Activated CD8-positive, alpha-beta T cell treated with anti-CD3 and anti-CD28 coated beads for 36 hours (primary cell): ENCODE measurements at places on chromosomes 11 and 22. TPM values are rescaled to one million over a fixed set of nuclear protein-coding genes. Genes with fewer than 3 reads are reported as not detected.

Gene CNIH2
- 0.96 TPM for total RNA-seq

Gene RIMBP3B
- total RNA-seq, result 0.29 TPM

Gene PLEKHB1
- 8.6 TPM for total RNA-seq

Gene CCDC87
- total RNA-seq, result 0.14 TPM

Gene DSCAML1
- 0.29 TPM for total RNA-seq

Gene SCGB1A1
- total RNA-seq, result not detected

Gene OR52H1
- not detected for total RNA-seq

Gene RIC8A
- 108 TPM for total RNA-seq

Gene NOX4
- total RNA-seq, result not detected

Gene PKNOX2
- total RNA-seq, result not detected

Gene ENDOD1
- 13.0 TPM for total RNA-seq

Gene SMC1B
- 1.8 TPM for total RNA-seq

Gene PTPN5
- total RNA-seq, result not detected

Gene PGGHG
- 308 TPM for total RNA-seq

Gene GLYATL1
- not detected for total RNA-seq

Gene OR8D4
- not detected for total RNA-seq

- DNase-seq, result no peak
Observed at GRCh38 chr11:88292171-88292843, 45.2 kb downstream of the CTSC start.

GRCh38 chr11:15127341-15127740, 12.6 kb downstream of the INSC start:
- DNase-seq, result no peak

DNA sequence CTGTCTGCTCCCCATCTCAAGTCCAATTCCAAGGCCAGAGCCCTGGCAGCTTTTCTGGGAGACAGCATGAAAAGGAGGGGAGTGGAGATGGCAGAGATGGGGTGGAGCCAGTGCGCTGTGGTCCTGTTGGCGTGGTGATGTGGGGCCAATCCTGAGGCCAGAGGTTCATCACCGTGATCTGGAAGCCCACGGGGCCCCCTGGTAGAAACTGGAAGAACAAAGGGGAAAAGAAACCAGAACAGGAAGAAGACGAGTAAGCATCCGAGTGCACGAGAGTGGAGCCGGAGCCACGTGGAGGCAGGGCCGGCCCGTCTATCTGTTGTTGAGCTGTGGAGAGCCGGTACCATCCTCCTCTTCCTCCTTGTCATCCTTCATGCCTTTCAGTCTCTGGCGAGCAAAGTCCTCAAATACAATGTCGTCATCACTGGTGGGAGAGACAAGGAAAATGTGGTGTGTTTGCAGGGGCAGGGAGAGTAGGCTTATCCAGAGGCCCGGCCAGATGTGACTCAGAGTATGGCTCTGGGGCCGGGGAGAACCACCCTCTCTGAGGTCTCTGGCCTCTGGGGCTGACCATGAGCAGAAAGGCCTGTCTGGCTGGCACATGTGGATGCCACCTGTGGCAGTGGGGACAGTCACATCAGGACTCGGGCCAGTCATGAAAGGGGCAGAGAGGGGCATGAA, 25.4 kb downstream of the TPBGL start:
- no peak for DNase-seq

DNA sequence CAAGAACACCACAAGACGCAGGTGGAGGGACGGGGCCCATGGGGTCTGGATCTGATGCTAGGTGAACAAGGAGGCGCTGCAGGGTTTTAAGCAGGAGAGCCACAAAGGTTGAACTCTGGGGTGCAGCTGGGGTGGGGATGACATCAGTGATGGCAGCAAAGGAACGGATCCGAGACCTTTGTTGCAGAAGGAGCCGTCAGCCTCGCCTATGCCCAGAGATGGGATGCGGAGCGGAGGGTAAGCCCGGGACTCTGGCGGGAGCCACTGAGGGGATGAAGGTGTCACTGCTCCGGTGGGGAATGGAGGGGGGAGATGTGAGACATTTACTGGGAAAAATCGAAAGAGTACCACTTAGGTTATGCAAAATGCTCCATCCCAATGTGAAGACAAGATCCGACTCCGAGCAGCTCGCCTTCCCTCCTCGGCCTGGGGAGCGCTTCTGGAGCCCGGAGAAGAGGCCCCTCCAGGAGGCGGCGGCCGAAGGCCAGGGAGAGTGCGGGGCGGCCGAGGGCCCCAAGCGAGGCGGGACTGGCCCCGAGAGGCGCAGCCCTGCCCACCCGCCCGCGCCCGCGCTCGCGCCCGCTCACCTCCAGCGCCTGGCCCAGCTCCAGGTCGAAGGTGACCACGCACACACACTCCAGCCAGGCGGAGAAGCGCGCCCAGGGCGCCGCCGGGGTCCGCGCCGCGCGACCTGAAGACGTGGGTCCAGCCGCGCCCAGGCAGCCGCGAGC, 422 bp downstream of the DENND6B start:
- no peak for DNase-seq

- peak; percentile 7 for DNase-seq
Observed at GRCh38 chr11:13440100-13440855, 22.7 kb downstream of the BTBD10 start.

DNA sequence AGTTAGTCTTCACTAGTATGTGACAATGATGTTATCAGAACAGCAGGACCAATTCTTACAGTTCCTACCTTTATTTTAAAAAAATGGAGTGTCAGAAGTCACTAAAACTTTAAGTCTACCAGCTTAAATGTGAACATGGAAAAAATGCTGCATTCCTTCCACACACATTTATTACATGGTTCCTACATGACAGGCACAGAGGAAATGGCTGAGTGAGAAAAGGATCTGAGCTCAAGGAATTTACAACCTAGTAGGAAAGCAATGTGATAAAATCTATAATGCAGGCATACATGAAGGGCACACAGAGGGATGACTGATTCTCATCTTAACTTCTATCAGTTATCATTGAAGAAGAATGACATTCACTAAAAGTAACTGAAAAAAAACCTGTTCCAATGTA, 23.0 kb downstream of the CLDN25 start:
- DNase-seq, result no peak

DNA sequence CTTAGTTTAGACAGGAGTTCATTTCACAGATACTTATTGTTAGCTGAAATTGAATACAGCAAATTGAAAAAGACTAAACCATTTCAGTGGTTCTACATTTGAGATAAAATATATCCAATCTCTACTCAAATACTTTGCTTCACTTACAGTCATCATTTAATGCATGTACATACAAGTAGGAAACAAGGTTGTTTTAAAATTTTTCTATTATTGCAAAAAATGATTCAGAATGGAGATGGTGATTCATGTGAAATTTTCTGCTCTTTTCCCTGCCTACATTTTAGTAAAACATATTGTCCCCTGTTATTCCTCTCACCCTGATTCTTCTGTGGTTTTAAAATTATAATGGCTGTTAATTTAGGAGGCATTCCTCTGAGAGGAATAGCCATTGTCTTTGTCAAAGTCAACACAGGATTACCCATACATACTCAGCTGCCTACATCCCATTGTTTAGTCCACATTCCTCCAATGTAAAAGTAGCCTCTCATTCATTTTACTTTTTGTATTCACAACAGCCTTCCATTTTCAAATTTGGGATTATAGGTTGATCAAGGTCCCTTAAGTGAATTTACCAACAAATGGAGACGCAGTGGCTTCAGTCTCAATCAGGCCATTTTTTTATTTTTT, 60.1 kb downstream of the TRPC6 start:
- no peak for DNase-seq

GRCh38 chr11:22668005-22668796, 1.8 kb downstream of the GAS2 start:
- no peak for DNase-seq

DNA sequence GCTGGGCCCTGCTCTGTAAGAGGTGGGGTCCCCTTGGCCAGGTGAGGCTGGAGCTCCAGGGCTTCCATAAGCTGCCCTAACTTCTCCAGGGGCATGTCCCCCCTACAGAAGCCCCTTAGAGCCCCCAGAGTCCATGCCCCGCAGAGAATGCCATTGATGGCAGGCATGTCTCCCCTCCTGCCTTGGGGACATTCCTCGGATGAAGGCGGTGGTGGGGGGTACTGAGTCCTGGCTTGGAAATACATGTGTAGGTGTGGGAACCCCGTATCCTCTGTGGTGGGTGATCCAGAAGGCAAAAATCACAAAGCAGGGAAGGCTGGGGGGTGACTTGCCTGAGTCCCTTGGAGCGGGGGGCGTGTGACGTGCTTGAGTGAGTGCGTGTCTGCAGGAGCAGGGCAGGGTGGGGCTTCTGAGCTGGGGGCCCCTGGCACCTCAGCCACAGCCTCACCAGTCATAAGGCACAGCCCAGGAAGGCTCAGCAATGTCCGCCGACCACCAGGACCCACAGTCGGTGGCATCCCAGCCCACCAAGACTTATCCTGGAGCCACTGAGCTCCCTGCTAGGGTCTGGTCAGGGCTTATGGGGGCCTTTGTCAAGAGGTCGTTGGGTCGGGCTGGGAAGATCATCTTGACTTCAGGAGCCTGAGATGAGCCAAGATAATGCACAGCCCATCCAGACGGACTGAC, 69.8 kb upstream of the KCNQ1OT1 start:
- no peak for DNase-seq

GRCh38 chr11:75718419-75719339, 1.0 kb downstream of the MOGAT2 start:
- no peak for DNase-seq

- no peak for DNase-seq
Observed at GRCh38 chr11:76267556-76267955, 61.3 kb upstream of the WNT11 start.

GRCh38 chr22:39144101-39144767, 8.2 kb downstream of the CBX7 start:
- DNase-seq, result peak; percentile 66

DNA sequence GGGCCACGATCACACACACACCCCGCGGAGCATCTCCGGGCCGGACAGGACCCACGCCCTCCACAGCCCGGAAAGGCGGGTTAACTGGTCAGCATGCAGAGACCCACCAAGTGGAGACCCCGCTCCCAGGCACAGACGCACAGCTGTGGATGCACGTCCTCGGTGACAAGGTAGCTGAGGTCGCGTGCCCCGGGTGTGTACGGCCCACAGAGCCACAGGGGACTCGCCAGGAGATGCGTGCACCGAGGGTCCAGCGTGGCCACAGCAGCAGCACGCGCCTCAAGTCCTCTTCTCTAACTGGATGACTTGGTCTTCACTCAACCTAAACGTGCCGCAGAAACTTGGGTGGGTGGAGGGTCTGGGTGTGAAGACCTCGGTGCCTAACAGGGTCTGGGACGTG, 5.5 kb downstream of the H19 start:
- DNase-seq, result no peak

- no peak for DNase-seq
Observed at GRCh38 chr22:32775957-32776356, 25.5 kb upstream of the TIMP3 start.

- peak; percentile 61 for DNase-seq
Observed at GRCh38 chr11:96012086-96012824, 88.3 kb upstream of the MTMR2 start.

- no peak for DNase-seq
Observed at GRCh38 chr22:42959576-42960509, 55.1 kb downstream of the PACSIN2 start.

DNA sequence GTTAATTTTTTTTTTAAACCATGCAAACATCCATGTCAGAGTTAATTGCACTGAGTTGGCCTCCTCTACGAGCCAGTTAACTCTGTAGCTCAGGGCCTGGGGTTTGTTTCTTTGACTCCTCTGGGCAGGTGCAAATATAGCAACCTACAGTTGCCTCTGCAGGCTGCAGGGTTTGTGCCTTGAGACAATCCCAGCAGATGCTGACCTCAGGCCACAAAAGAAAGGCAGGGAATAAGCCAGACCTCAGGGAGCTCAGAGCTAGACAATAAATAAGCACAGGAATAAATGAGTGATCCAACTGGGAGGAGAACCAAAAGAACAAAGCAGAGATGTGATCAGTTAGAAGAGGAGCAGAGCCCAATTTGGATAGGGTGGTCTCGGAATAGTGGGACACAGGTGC, 390.8 kb downstream of the SHANK2 start:
- DNase-seq, result no peak

DNA sequence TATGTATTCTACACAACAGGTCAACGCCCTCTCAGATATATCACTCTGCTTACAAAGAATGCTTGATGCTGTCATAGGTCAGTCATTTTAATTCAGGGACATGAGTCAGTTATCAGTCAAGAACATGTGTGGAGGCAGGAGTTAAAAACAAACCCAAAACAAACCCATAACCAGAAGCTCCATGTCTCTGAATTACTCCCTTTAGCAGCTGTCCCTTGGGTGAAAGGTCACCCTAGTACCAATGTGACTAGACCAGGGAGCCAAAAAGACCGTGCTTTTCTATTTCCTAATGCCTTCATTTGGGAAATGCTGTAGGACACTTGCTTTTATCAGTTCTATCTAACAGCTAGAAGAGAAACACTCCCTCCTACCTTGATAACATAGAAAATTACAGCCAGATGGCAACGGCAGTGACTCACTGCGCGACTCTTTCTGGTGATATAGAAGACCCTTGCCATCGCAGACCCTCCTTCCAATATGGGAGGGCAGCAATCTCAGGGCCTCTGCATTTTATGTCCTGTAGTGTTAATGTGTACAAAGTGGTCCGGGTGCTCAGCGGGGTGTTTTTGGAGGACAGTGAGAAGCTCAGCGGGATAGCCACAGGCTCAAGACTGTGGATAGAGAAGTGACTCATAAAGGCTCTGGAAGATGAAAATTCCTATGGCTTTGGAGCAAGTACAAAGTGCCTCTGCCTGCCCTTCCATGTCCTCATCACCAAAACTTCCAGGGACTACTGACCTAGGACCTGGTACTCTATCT, 24.8 kb downstream of the APOL5 start:
- no peak for DNase-seq

GRCh38 chr11:95132956-95133355, 43.3 kb downstream of the ENDOD1 start:
- no peak for DNase-seq

DNA sequence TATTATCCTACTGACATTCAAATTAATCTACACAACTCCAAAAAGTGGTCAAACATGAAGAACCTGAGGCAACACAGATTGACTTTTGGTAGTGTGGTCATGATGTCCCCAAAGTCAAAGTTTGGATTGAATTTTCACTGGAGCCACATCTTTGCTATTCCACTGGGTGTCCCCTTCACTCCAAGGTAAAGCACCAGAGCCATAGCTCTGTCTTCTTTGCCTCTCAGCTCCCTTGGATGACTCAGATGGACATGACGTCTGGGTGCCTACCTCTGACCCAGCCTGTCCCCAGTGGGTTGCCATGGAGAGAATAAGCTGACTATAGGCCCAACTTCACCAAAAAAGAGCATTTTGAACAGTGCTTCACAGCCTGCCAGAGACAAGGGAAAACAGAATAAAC, 57.4 kb upstream of the ARHGAP42 start:
- DNase-seq, result no peak

GRCh38 chr22:28506150-28506535, 173.5 kb downstream of the TTC28 start:
- no peak for DNase-seq

DNA sequence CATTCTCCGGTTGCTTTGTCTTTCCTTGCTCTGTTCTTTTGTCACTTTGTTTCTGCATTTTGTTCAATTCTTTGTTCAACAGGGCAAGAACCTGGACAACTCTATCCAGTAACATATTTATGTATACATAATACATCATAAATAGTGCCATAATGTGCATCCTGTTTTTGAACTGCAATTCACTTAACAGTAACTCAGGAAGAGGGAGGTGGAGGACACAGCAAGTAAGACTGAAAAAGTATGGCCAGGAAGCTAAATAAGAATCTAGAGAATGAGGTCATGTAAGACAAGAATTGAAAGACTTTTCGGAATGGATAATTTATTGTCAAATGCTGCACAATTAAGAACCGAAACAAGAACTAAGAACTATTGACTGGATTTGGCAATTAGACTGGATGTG, 29.2 kb upstream of the CHORDC1 start:
- no peak for DNase-seq

- no peak for DNase-seq
Observed at GRCh38 chr22:40853961-40854360, 2.5 kb downstream of the ST13 start.
